ENCODE measurements at places on chromosomes 16 and 17.

DNA sequence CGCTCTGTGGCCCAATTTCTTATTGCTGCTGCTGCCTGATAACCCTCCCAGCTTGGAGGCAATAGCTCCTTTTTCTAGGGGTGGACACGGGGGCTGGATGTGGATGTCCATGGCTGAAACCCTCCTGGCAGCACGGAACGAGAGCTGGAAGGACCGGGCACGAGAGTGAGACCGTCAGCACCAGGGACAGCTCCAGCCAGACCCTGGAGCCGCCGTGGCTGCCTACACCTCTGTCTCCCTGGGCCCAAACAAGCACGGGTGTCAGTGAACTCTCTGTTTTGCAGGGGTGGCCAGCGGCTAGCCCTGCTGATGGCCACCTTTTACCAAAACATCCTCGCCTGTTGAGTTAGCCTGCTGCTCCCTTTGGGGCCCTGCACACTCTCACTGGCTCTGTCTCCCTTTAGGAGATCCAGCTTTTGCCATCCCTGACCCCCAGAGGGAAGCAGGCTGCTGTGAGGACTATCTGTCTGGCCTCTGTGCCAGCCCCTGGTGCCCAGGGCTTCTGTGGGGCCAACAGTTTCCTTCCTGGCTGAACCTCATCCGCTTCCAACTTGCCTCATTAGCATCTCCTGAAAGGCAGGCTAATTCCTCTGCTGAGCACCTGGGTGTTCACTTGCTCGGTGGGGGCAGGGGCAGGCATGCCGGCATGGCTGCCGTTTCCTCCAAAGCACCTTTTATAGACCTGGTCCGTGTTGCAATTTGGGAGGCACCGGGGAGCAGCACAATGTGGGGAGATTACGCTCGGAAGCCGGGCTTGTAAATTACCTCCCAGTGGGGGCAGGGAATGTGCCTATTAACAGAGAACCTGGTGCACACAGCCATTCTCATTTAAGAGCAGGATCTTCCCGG is 118.1 kb downstream of the ENGASE start:
- no peak for DNase-seq

- DNase-seq = no peak
Observed at GRCh38 chr17:20191056-20191455, 181.9 kb downstream of the SPECC1 start.

- no peak for DNase-seq
Observed at GRCh38 chr16:20410121-20410723, 888 bp downstream of the ACSM5 start.

GRCh38 chr16:80852261-80852872 is 48.0 kb upstream of the CDYL2 start:
- no peak for DNase-seq

- DNase-seq = peak; percentile 15
Observed at GRCh38 chr16:54174201-54174600, 112.4 kb downstream of the IRX3 start.
